Spinal cord (tissue), 10 donors: ENCODE measurements at places on chromosomes 5 and 9. TPM values are rescaled to one million over a fixed set of nuclear protein-coding genes. Genes with fewer than 3 reads are reported as not detected.

DNA sequence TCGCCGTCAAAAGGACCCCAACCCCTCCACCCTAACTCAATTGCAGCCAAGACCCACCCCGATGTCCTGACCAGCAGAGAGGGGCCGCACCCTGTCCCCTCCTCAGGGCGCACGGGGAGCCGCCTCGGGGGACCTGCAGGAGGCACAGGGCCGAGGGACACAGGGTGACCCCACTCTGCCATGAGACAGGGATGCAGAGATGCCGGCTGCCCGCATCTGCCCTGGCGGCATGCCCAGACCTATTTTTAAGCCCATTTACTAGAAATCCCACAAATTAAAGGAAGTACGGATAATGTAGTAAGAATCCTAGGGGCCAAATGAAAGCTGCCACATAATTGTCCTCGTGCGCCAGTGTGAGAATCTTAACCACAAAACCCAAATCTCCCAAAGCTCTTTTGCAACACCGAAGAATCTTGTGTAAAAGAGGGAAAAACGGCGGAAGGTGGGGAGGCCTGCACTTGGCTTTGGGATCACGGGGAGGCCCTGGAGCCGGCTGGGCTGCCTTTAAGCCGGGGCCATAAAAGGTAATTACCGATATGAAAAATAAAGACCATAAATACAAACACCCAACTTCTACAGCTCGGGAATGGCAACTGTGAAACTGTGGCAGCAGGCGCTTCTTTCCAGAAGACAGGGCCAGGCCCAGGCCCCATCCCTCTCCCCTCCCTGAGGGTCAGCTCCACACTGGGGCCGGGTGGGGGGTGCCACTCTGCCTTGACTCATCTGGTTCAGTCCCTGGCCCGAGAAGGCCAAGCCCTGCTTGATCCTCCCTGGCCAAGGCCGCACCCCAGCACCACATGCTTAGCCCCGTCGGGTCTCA, 35.0 kb downstream of the NACC2 start:
- DNase-seq, result peak; percentile 78

DNA sequence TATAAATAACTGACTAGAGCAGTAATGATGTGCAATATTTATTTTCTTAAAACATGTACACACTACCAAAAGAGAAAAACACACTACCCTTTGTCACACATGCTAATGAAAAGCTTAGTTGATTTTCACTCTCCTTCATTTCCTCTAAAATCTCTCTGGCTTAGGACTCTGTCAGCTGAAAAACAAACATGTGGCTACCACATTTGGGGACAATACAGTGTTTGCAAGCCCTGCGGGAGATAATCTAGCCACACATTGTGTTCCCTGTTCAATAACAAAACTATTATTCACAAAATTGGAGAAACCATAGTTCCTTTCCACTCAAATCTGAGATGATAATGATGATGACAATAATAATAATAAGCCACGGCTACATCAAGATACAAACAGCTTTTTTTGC, 3.5 kb upstream of the LOX start:
- DNase-seq, result no peak

DNA sequence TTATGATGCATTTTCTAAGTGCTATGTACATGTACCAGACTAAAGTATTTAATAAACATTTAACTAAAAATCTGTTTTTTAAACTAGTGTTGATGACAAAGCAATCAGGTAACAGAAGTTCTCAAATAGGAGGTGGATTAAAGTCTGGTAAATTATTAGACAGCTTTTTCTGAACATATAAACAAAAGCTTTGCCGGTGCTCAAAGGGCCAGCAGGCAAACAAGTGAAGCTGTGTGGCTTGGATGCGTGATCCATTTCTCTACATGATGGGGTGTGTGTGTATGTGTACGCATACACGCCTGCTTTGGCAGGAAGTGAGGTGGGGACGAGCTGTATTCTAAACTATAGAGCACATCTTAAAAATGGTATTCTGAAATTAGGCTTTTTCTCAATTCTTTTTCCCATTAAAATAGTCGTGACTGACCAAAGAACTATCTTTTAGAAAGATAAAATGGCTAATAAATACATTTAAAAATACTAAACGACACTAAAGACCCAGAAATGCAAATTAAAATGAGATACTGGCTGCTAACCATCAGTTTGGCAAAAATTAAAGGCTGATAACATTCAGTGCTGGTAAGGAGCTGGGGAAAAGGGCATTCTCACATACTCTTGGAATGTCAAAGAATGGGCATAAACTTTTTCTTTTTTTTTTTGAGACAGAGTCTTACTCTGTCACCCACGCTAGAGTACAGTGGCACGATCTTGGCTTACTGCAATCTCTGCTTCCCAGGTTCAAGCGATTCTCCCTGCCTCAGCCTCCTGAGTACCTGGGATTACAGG, 174.0 kb downstream of the MAPKAP1 start:
- DNase-seq, result no peak

TUSC1 gene
- total RNA-seq, result 16.5 TPM

SPOCK1 gene
- 31.8 TPM for total RNA-seq
